Sciatic nerve (tissue), 2 donors: ENCODE measurements at places on chromosomes 11 and 22.
A peak's percentile ranks its signal among the peaks of the same experiment; 100 is the strongest.

DNA sequence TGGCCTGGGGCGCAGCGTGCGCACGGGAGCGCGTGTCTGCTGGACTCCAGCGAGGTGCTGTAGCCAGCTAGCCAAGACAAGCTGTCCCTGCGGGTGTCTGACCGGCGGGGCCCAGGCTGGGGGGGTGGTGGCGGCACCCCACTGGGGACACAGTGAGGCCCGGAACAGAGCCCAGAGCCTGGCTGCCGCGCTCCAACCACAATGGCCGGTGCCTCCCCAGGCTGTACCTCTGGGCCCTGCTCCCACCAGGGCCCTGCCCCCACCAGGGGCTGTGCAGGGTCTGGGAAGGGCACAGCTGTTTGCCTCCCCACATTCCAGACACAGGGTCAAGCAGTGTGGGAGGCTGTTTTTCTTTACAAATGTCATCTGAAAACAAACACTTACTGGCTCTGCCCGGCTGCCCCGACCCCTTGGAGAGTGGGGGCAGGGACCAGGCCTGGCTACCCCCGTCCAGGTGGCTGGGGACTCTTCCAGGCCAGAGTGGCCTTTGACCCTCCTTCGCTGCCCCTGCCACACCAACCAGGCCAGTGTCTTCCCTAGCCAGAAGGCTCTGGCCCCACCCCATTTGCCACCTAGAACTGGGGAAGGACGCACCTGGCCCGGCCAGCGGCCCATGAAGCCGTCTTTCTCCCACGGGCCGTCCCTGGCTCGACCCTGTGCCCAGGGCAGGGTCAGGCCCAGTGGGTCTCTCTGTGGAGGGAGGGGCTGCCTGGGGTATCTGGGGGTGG, 14.6 kb downstream of the H19 start:
- no peak for DNase-seq

DNA sequence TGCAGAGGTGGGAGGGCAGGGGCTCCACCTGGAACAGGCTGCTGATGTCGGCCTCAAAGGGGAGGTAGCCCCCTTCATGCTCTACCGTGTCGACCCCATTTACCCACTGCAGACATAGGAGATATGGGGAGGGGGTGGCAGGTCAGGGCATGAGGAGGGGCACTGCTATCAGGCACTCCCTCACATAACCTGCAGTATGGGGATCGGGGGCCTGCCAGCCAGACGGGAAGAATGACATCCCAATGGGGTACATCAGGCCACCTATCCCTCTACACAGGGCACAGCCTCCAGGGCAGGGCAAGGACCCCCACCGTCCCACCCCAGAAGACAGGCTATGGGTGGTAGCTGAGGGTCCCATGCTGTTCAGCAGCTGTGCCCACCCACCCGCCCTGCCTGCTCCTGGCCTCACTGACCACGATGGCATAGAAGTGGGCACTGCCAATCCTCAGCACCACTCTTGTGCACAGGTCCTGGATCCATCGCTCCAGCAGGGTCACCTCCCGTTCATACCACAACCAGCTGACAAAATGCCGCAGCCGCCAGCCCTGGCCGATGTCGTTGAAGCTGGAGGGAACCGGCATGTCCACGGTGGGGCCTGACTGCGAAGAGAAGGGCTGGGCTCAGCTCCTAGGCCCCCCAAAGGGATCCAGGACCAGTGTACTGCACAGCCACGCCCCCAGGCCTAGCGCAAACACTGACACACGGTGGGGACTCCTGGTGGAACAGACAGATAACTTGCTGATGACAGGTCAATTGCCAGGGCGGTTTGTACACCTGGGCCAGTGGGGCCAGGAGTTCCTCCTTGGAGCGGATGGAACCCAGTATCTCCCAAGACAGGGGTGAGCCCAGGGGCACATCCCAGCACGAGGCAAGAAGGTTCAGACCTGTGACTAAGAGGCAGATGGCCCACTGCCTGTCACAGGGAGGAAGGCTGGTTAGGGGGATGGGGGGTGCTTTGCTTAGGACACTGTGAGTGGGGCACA, 24.1 kb downstream of the RGL4 start:
- DNase-seq = no peak

- DNase-seq = no peak
Measured at GRCh38 chr11:66685276-66686099, 7.8 kb upstream of the RBM4B start.

GRCh38 chr11:45400591-45400990, 114.5 kb upstream of the SYT13 start:
- peak; percentile 2 for DNase-seq

DNA sequence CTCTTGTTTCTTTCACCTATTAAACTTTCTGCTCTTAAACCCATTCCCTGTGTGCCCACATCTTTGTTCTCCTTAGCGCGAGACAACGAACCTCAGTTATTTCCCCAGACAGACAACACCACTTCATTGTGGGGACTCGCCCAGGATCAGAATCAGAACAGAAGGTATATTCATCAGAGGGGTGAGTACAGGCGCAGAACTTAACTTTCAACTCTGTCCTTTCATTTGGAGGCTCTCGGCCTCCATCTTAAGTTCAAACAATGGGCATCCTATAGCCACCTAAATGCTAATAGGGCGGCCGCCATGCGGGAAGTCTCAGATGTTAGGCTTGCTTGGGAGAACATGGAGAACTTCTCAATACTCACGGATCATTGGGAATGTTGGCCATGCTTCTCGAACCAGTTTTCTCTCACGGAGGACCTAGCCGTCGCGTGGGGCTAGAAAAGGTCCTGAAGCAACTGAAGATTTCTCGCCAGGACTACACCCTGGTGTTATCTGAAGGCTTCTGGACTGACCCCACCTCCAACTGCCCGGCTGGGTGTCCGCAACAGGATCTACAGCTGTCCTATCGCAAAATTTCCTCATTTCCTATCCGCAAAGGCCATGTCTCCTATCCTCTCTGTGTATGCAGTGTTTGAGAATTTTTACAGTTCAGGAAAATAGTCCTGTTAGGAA, 13.4 kb upstream of the HYLS1 start:
- no peak for DNase-seq

GRCh38 chr11:71565263-71565662, at the start of gene KRTAP5-10:
Gene KRTAP5-10, plus strand, starts transcription at chr11:71565563. Its CDS starts 25 bp downstream, at chr11:71565588.
- no peak for DNase-seq

- DNase-seq = no peak
Measured at GRCh38 chr11:114176321-114176720, 116.8 kb downstream of the ZBTB16 start.
